Activated CD4-positive, alpha-beta memory T cell treated with anti-CD3 and anti-CD28 coated beads, Interleukin-2, amount 10 ng/mL, durations not matched to agents 7 days and 5 days (primary cell): ENCODE measurements at places on chromosomes 1 and 21.

DNA sequence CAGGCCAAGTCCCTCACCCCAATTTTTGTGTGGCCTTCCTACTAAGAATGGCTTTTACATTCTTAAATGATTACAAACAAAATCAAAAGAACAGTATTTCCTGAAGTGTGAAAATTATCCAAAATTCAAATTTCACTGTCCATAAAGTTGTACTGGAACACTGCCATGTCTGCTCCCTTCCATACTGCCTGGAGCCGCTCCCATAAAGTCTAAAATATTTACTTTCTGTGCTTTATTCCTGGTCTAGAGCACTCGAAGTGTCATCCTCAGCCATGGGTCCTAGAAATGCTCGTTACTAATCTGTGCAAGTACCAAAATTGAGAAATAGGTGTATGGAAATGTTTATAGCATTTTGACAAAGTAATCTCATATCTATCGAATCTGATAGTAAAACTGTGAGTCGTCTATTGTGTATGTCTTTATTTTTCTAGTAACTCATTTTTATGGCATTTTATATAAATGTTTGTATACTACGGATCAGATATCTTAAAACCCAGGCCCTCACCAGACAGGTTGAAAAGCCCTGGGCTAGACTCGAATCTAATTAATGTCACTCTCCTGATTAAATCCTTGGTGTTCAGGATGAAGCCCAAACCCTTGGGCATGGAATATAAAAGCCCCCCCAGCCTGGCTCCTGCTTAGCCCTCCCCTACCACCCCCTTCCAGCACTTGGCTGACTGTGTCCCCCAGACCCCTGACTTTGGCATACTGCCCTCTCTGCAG is 4.9 kb downstream of the LBR start:
- no peak overlapping the region for H3K4me3 ChIP-seq
- no peaks in the 10 kb centered on the region for H3K27me3 ChIP-seq
- peaks cover 69% of the 10 kb centered on the region for H3K36me3 ChIP-seq

DNA sequence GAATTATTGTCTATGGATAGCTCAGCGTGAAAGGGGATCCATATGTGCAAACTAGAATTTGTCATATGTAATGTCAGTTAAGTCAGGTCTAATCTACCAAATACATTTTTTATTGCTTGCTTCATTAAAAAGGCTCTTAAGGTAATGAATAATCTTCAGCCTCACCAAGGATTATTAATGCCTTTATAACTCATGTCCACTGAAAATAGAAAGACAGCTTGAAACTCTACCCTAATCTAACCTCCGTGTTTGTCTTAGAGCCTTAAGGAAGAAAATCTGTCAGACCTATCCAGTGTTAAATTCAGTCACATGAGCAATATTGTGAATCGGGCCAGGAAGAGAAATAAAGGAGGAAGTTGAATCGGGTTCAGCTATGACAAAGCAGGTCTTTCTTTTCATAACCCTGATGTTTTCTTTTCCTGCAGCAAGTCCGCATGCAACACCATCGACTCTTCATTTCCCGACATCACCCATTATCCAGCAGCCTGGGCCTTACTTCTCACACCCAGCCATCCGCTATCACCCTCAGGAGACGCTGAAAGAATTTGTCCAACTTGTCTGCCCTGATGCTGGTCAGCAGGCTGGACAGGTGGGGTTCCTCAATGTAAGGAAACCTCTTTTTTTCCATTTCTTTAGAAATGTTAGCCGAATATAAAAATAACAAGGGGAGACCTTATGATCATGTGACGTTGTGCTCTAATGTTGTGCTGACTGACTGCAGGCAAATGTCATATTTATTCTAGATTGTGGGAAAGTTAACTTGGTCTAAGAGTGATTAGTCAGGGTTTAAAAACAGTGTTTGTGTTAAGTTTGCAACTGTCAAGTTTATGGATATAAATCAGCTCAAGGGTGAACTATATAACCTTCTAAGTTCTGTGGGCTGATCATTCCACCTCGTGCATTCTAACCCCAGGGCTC is 321.0 kb downstream of the TM2D1 start:
- no peak overlapping the region for H3K4me3 ChIP-seq
- DNase-seq, result no peak
- no peak overlapping the region for H3K27ac ChIP-seq
- H3K27me3 ChIP-seq, result no peaks in the 10 kb centered on the region
- H3K36me3 ChIP-seq, result no peaks in the 10 kb centered on the region

DNA sequence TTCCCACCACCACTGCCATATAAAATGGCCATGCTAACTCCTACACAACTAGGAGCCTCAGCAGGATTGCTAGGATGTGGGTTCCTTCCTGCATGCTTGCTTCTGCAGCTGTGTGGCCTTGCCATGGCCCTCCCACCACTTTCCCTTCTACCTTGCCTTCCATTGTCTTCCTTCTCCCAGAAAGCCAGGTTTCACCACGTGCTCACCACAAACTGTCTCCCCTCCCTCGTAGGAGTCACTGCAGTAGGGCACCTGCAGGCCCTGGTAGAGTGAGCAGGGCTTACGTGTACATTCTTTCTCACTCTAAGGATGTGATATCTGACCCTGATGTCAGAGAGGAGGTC is 3.7 kb downstream of the C1orf226 start:
- no peak overlapping the region for H3K27ac ChIP-seq
- no peak for DNase-seq
- peaks cover 3% of the 10 kb centered on the region for H3K4me1 ChIP-seq
- H3K36me3 ChIP-seq, result no peaks in the 10 kb centered on the region
- peaks cover 12% of the 10 kb centered on the region for H3K27me3 ChIP-seq
- no peak overlapping the region for H3K4me3 ChIP-seq

DNA sequence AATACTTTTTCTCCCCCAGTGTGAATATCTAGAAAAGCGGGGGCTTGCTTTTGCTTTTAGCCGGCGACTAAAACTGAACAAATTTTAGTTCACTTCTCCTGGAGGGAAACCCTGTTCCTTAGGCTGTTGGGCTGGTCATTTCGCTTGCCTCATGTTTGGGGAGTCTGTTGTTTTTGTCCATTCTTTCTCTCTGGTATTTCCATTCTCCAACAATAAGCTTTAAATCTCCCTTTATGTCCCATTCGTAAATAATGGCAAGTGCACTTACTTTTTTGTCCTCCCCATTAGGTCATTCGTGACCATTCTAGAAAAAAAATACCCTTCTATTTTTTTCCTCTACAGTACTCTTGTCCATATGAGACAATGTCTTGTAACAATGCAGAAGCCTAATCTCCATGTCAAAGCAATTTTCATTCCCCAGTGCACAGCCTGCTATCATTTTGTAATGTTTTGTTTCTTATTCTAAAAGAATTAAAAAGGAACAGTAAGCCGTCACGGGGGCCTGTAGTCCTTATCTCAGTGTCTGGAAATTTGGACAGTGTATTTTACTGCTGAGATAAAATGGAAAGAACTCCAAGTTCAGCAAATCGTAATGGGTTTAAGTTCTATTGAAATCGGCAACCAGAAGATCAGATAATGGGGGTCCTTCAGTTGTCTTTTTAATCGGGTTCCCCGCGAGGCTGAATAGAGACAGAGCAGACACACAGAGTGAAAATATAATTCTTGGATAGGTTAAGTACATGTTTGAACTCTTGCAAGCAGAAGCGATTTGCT is 21.8 kb downstream of the PROX1 start:
- H3K4me1 ChIP-seq, result no peaks in the 10 kb centered on the region
- no peaks in the 10 kb centered on the region for H3K36me3 ChIP-seq
- no peak for DNase-seq
- no peak overlapping the region for H3K4me3 ChIP-seq
- no peaks in the 10 kb centered on the region for H3K27me3 ChIP-seq

DNA sequence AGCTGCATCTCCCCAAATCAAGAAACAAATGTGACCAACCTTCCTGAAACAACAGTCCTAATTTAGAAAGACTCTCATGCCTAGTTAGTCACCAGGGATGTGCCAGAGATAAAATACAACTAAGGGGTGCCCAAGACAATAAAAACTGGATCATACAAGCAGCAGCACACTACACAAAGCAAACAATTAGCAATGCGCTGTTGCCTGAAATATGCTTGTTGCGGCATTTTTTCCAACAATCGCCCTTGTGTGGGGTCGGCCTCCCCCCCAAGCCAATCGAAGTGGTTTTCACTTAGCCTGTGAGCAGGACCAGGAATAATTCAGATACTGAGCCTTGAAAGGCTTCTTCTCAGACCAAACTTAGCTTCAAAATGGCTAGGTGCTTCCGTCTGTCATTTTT is 1.4 kb upstream of the STMN1 start:
- H3K4me1 ChIP-seq, result peaks cover 27% of the 10 kb centered on the region
- no peak overlapping the region for H3K4me3 ChIP-seq
- no peak for DNase-seq
- H3K27ac ChIP-seq, result no peak overlapping the region

DNA sequence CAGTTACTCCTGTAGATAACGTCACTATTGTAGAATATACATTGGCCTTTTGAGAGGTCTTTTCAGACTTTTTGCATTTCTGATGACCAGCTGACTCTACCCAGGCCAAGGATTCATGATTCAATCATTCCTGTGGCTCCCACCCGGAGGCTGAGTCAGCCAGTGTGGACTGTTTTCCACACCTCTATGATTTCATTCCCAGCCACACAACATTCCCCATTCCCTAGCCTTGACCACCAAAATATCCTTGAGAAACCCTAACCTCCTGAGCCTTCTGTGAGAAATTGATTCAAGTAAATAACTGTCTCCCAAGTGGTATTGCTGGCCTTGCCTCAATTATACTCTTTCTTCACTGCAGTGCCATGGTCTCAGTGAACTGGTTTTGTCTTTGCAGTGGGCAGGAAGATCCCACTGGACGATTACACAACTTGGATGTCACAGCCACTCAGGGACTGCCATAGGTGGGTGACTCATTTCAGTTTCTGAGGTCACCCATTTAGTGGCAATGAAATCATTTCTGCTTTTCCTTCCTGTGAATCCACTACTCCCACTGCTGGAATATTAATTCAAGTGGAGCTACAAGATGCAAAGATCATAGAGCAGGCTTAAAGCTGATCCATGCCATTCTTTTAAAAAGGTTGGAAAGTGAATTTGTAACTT is 518.6 kb upstream of the ZP4 start:
- H3K4me1 ChIP-seq, result no peaks in the 10 kb centered on the region
- DNase-seq, result no peak
- H3K27ac ChIP-seq, result no peak overlapping the region
- H3K4me3 ChIP-seq, result no peak overlapping the region

DNA sequence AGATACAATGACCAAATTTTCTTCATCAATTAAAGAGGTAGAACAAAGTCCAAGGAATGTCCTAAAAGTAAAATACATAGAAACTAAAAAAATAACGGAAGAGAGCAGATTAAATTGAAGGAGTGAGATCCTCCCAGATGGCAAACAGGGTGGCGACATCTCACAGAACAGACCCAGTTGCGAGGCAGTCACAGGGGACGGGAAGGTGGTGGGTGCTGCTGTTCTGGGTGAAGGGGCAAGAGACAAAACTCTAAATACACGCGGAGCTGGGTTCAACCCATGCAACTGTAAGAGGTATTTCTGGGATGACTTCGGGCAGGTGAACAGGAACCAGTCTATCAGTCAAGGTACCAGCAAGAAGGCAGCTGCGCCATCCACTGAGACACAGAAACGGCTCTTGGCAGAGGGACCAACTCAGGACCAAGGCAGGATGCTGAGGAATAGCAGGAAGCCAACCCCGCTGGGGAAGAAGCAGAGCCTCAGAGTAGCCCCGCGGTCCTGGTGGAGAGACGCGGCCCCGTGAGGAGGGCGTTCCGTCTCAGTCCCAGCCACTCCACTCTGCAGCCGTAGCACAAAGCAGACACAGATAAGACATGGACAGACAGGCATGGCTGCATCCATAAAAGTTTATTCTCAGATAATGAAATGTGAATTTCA is 32.2 kb downstream of the WDR4 start:
- H3K36me3 ChIP-seq, result peaks cover 67% of the 10 kb centered on the region
- no peaks in the 10 kb centered on the region for H3K27me3 ChIP-seq
- H3K4me3 ChIP-seq, result no peak overlapping the region
- no peak for DNase-seq
- H3K4me1 ChIP-seq, result peaks cover 8% of the 10 kb centered on the region

GRCh38 chr1:43031316-43032203 is 72.9 kb upstream of the SLC2A1 start:
- H3K27me3 ChIP-seq, result peaks cover 2% of the 10 kb centered on the region
- peaks cover 17% of the 10 kb centered on the region for H3K4me1 ChIP-seq
- no peaks in the 10 kb centered on the region for H3K36me3 ChIP-seq
- no peak for DNase-seq
- H3K4me3 ChIP-seq, result no peak overlapping the region

DNA sequence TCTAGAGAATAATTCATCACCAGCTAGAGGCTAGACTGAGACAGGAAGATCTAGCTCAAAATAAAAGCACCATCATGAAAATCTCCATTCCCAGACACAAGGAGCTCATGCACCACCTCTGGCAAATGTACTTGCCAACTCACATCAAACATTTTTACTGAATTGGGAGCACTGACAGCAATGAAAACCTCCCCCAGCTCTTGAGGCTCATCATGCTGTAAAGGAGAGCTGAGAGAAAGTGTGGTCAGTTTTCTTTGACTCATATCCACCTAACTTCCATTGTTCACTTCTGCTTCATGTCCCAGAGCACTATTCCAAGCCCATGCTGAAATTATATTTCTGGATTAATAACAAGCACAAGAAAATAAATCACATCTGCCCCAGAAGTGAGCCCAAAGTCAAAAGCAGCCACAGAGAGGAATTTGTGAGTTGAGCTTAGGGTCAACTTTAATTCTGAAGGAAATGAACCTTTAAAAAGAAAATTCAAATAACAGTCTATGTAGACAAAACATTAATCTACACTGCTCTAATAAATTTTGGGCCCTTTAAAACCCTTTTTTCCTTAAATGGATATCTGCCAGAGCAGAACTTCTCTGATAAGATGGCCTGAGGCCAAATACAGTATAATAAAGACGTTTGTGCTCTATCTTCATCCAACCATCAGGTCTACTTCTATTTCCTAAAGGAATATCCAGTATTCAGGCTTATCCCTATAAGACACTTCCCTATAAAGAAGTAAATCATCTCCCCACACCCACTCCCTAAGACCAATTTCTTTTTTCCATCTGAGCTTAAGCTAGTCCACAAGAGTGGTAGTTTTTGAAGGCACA is 85.9 kb upstream of the ADAM30 start:
- no peaks in the 10 kb centered on the region for H3K27me3 ChIP-seq
- no peak for DNase-seq
- no peak overlapping the region for H3K27ac ChIP-seq
- peaks cover 18% of the 10 kb centered on the region for H3K4me1 ChIP-seq

GRCh38 chr1:200319148-200319547 is 90.7 kb downstream of the ZNF281 start:
- no peak overlapping the region for H3K27ac ChIP-seq
- no peak overlapping the region for H3K4me3 ChIP-seq
- H3K36me3 ChIP-seq, result no peaks in the 10 kb centered on the region
- H3K4me1 ChIP-seq, result no peaks in the 10 kb centered on the region
- no peak for DNase-seq

GRCh38 chr1:153679337-153680119 is 1.0 kb downstream of the NPR1 start:
- no peaks in the 10 kb centered on the region for H3K36me3 ChIP-seq
- H3K4me1 ChIP-seq, result peaks cover 22% of the 10 kb centered on the region
- peak overlapping the region; percentile 52 for H3K4me3 ChIP-seq
- no peak overlapping the region for H3K27ac ChIP-seq
- H3K27me3 ChIP-seq, result peaks cover 63% of the 10 kb centered on the region
